T-helper 2 cell treated with Interferon-gamma antibody and Interleukin-4, amounts not matched to agents 5 μg/mL and 100 μg/mL, for 36 hours (primary cell): ENCODE measurements at places on chromosomes 3 and 15.

- no peak for DNase-seq
These were observed 58.1 kb upstream of the SATB1 start for GRCh38 chr3:18483226-18483625.

DNA sequence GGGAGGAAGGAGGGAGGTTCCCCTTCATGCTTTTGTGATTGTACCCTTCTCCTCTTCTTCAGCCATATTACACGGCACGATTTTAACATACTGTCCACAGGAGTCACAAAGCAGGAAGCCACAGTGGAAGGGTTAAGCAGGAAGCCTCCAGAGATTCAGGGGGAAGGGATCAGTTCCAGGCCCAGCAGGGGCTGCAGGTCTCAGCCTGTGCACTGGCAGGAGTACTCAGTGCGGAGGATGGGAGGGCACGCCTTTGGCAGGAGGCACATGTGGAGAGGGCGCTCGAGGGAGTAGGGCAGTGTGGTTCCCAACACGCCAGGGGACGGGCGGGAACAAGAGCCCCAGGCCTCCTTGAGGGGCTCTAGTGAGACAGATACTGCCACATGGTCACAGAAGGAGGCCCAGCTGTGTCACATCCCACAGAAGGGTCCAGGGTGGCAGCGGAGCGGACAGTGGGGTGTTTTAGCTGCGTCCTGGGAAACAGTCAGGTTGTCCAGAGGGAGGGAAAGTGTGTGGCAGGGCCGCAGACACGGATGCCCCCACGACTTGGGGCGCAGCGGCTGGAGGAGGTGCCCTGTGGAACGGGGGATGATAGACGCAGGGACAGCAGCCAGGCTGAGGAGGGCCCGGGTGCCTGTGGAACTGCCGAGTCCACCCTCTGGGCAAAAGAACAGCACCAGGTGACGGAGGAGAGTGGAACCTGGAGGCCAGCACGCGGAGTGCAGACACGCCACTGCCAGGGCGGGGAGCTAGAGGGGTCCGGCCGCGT, 77.5 kb downstream of the CHSY1 start:
- no peak for DNase-seq

- DNase-seq, result no peak
These were observed 56.3 kb downstream of the HMG20A start for GRCh38 chr15:77476995-77477394.

GRCh38 chr3:66597308-66597863, 96.6 kb upstream of the LRIG1 start:
- no peak for DNase-seq

DNA sequence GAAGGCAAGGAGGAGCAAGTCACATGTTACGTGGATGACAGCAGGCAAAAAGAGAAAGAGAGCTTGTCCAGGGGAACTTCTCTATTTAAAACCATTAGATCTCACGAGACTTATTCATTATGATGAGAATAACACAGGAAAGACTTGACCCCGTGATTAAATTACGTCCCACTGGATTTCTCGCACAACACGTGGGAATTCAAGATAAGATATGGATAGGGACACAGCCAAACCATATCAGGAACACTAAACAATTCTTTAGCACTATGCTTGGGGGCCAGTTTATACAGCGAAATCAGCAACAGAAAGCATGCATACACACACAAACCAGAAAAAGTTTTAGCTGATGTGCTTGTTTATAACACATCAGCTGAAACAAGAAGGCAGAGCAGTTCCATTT, 704.2 kb downstream of the OTOL1 start:
- DNase-seq, result no peak

DNA sequence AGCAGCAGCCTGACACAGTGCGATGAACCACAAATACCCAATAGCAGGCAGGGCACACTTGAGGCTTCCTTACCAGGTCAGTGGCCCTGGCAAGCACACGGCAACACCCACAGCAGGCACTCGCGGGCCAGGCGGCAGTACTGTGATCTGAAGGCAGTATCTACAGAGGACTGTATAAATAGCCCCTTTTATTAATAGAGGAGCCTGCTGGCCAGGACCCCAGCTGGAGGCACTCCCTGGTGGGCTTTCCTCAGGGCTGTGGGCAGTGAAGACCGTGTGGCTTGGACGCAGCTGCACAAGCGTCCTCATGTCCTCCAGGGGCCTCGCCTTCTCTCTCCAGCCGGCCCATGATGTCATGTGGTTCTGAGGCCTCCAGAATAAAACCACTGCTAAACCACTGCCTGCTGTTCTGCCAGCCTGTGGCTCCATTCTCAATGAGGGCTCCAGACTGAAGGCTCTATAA, 44.1 kb downstream of the LRIG1 start:
- DNase-seq, result no peak

DNA sequence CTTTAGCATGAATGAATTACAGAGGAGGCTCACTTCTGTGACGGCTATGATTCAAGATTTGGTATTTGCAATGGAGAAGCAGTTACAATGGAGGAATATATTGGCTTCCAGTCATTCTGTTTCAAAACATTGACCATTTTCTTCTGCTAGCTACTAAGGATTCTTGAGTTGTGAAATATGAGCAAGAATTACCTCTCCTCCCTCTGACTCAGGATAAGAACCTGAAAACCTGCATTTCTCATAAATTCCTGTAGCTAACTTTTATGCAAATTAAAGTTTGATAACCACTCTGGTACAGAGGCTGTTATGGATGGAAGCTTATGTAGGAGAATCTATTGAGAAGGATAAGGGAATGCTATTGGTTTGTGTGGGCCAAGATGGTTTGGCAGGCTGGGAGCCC, 84.1 kb upstream of the MYRIP start:
- no peak for DNase-seq

DNA sequence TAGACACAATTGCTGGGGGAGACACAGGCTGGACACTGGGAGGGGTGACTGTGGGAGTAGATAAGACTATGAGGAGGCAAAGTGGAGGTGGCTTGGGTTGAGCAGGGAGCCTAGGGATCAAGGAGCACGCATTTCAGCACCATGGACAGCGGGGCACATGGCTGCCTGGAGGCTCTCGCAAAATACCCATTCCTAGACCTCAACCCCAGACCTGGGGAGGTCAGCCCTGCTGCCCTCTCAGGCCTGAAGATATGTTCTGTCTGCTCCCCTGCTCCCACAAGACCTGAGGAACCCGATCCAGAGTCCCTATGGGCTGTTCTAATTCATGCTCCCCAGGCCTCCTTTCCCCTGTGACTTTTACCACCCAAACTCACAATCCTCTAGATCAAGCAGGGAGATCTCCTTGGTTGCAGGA, 16.0 kb upstream of the CPEB1 start:
- DNase-seq, result peak; percentile 27

GRCh38 chr3:127544192-127544802, 46.2 kb downstream of the TPRA1 start:
- peak; percentile 46 for DNase-seq

DNA sequence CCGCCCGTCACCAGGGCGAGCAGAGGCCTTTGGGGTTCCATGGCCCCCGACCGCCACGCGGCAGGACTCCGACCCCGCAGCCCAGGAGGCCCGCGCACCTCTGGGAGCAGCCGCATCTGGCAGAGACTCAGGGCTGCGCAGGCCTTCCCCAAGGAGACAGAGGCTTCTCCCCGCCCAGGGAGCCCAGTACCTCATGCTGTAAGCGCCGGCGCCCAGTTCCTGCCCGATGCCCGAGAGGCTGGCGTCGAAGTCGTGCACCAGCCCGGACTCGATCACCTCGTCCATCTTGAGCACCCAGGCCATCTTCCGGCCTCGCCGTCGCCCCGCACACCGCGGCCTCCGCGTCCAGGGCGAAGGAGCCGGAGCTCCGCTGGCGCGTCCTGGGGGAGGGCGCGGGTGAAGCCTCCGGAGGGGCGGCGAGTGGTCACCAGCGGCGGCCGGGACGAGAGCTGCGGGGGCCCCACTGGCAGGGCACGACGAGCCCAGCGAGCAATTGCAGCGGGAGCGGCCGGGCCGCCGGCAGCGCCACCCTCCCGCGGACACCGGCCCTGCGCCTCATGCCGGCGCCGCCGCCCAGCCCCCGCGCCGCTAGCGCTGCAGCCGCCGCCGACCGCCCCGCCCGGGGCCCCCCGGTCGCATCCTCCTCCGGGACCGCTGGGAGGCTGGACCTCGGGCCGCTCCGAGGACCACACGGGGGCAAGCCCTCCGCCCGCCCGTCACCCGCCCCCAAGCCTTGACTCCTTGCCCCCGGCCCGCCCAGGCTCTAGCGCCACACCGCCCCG, 468 bp downstream of the UBP1 start:
- peak; percentile 41 for DNase-seq

DNA sequence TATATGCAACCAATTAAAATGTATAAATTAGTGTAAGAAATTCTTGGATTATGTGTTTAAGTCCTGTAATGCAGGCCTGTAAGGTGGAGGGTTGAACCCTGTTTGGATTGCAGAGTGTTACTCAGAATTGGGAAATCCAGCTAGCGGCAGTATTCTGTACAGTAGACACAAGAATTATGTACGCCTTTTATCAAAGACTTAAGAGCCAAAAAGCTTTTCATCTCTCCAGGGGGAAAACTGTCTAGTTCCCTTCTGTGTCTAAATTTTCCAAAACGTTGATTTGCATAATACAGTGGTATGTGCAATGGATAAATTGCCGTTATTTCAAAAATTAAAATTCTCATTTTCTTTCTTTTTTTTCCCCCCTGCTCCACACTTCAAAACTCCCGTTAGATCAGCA, 65.4 kb upstream of the ACAD9 start:
- no peak for DNase-seq

- DNase-seq, result no peak
These were observed 41.6 kb downstream of the WDR76 start for GRCh38 chr15:43868406-43868805.

DNA sequence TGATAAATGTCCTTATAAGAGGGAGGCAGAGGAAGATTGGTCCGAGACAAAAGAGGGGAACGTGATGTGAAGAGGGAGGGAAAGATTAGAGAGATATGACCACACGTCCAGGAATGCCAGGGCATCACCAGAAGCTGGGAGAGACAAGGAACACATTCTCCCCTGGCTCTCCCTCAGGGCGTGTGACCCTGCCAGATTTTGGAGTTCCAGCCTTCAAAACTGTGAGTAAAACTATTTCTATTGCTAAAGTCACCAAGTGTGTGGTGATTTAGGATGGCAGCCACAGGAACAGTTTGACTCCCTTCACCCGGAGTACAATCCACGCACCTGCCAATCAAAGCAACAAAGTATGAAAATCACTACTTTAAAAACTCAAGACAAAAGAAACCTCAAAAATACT, 32.1 kb upstream of the TJP1 start:
- no peak for DNase-seq

DNA sequence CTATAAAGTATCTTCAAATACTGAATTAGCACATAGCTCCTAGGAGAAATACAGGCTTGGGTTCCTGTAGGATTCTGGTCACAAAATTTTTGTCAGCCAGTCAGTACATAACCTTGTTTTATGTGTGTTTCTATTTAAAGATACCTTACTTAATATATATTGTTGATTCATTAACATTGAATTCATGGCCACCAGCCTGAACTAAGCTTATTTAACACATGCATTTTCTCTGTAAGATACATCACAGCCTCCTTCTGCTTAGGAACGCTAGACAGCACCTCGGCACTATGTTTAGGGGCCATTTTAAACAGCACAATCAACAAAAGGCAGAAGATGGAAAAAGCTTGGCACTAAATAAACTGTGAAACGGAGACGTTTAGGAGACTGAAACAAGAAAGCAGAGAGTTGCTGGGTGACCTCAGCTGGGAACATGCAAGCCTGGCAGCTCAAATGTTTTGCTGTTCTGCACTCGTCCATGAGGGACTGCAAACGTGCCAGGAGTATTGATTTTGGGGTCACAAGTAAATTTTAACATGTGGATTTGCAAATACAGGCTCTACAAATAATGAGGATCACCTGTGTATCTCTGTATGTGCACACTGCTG, 432.2 kb upstream of the TPM1 start:
- DNase-seq, result no peak
